ENCODE measurements at places on chromosomes 11 and 22. TPM values are rescaled to one million over a fixed set of nuclear protein-coding genes. Genes with fewer than 3 reads are reported as not detected.

The USP35 gene
- 10.1 TPM for total RNA-seq

The ARHGAP20 gene
- total RNA-seq, result 4.5 TPM

The SPON1 gene
- total RNA-seq, result 3.9 TPM

The FAR1 gene
- total RNA-seq, result 50.5 TPM

The C11orf52 gene
- total RNA-seq, result not detected

The CKAP5 gene
- 109 TPM for total RNA-seq

The CASP5 gene
- not detected for total RNA-seq

The SYCE3 gene
- not detected for total RNA-seq

The HEPACAM gene
- not detected for total RNA-seq

The TTLL1 gene
- total RNA-seq, result 13.5 TPM

The OR8H3 gene
- not detected for total RNA-seq

The SIRT3 gene
- total RNA-seq, result 8.4 TPM

The EHD1 gene
- total RNA-seq, result 40.4 TPM

The OSBP2 gene
- total RNA-seq, result 1.7 TPM

The GVQW3 gene
- total RNA-seq, result 1.8 TPM

The PARVG gene
- not detected for total RNA-seq

The UPB1 gene
- total RNA-seq, result 0.30 TPM

The KRTAP5-9 gene
- not detected for total RNA-seq

The NNMT gene
- 919 TPM for total RNA-seq

The PGA5 gene
- total RNA-seq, result not detected

The RFPL2 gene
- not detected for total RNA-seq

The MOGAT2 gene
- total RNA-seq, result not detected

The VEGFB gene
- total RNA-seq, result 32.9 TPM

The BBOX1 gene
- not detected for total RNA-seq

The LRRC74B gene
- total RNA-seq, result under 0.01 TPM

The MS4A7 gene
- not detected for total RNA-seq

All from smooth muscle cell of the umbilical artery (primary cell).